ENCODE measurements at places on chromosomes 4 and X.

DNA sequence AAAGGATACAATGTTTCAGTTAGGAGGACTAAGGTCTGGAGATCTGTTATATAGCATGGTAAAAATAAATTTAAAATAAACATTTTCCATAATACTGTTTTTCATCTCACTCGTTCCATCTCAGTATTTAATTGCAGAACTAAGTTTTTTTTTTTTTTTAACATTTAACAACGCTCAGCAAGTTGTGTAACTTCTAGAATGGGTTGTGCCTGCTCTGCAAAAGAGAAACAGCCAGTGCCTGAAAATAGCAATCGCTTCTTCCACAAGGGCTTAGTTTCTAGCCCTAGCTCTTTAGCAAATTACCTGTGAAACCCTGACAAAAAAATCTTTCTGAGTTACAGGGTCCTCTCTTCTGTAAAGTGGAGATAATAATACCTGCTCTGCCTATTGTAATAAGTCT is 41.9 kb downstream of the CNGA1 start:
- DNase-seq, result no peak

GRCh38 chr4:77044461-77045150 is 31.2 kb downstream of the CCNI start:
- DNase-seq, result no peak

GRCh38 chr4:78213218-78213617 is 156.1 kb downstream of the FRAS1 start:
- no peak for DNase-seq

DNA sequence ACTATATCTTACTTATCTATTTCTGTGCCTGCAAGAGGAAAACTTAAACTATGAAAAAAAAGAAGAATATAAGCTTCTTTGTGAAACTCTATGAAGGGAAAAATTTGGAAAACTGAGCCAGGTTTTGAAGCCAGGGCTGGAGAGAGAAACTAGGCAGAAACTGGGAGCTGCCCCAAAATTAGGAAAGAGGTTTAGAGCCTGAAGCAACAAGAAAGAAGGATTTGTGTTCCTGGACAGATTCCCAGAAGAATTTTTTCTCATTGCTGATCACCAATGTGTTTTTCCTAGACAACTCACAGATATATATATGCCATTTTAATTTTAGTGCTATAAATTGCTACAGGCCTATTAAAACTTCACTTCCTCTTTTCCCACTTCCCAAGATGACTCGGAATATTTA is 245.0 kb upstream of the GEMIN8 start:
- no peak for DNase-seq

DNA sequence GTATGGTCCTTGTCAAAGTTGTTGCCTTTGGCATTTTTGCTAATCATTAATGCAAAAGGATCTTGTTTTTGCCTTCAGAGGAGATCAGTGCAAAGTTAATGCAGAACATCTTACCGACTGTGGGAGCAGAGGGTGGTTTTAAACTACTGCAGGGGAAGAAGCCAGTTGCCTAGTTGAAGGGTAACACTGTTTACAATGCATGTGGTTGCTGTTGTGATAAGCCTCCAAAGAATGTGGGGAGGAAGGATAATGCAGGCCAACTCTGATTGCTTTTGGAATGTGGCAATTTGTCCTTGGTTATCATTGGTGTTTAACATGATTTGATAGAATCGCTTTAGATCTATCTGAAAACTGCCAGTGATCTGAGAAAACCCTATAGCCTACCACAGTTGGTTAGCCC is 204.3 kb upstream of the TLL1 start:
- DNase-seq, result no peak

GRCh38 chr4:147096667-147097604 is 151.3 kb upstream of the TTC29 start:
- no peak for DNase-seq

GRCh38 chrX:19555683-19556082 is 40.4 kb upstream of the MAP3K15 start:
- no peak for DNase-seq

- DNase-seq, result no peak
Observed at GRCh38 chr4:20589436-20589835, 110.8 kb upstream of the PACRGL start.

GRCh38 chr4:99950913-99951254 is 809 bp upstream of the H2AZ1 start:
- no peak for DNase-seq

GRCh38 chr4:84623661-84624060 is 40.7 kb downstream of the CDS1 start:
- no peak for DNase-seq

GRCh38 chrX:13087322-13088155 is 43.1 kb upstream of the FAM9C start:
- peak; percentile 34 for DNase-seq

DNA sequence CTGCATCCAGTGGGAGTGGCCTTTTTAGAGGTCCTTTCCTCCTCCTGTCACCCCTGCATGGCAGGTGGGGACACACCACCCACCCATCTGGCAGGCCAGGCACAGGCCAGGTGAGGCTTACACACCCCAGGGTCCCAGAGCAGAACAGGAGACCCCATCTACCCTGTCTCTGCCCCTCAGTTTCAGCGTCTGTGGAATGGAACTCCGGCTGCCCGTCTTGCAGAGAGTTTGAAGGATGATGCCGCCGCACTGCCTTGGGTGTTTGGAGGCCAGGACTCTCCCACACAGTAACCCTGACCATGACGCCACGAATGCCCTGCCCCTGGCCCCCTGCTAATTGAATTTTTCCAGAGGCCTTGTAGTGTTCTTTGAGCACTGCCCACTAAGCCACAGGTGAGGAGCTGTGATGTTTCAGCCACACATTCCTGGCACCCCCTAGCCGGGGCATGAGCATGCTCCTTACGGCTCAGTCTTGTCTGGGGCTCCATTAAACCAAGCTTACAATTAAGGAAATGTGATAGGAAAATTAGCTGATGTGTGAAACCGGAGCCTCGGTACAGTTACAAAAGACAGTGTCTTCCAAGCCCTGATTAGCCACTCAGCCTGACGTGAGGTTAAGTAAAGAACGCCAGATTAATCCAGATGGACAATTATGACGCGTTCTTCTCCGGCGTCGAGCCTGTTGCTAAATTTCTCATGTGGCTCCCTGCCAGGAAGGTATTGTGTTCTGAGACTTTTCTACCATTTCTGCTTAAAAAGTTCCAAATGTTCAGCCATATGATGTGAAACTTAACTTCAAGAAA is 39.3 kb downstream of the HMX1 start:
- no peak for DNase-seq

DNA sequence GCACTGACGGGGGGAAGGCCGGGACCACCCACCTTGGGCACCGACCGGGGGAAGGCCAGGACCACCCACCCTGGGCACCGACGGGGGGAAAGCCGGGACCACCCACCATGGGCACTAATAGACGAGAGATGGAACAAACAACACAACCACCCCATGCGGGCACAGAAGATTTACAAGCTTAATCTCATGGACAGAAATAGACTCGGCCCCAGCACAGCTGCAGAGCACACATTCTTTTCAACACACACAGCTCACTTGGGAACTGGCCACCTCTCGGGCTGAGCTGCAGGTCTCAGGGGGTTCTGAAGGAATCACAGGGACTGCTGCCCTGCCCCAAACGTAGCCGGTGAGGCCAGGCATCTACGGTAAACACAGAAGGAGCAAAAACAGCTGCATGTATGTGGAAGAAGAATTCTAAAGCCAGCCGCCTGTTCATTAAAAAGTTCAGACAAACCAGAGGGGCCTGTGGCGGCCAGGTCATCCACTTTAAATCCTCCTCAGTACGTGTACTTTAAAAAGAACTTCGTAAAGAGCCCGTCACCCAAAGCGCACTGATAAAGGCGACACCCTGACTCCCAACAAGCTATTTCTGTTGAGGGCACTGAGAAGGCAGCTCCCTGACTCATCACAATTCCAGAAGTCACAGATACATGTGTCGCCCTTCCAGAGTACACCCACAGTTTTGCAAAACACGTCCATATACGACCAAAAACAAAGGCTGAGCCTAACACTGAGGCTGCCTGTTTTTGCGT is 17.7 kb downstream of the PPP2R3B start:
- DNase-seq, result no peak

DNA sequence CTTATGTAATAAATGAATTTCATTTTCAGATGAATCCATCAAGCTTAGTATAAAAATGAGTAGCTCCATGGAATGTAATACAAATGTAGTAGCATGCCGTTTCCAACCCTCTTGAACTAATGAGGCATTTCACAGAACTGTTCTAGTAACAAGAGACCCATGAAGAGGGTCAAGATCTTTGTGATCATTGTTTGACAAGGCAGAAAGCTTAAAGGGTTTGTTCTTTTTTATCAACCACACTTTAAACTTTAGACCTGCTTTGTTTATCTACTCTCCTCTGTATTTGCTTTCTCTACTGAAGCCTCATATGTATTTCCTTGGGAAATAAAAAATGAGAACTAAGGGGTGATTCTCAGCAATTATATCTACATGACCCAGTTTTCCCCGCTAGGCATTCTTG is 513.9 kb downstream of the ARAP2 start:
- DNase-seq, result no peak

GRCh38 chr4:134624365-134624764 is 422.8 kb upstream of the PABPC4L start:
- DNase-seq, result no peak

- DNase-seq, result no peak
Observed at GRCh38 chr4:112858751-112859150, 190.7 kb upstream of the ANK2 start.

All from activated T-cell treated with anti-CD3 and anti-CD28 coated beads, Interleukin-2, amount 50 U/mL, for 4 hours (primary cell).